ENCODE measurements at places on chromosomes 4 and X. TPM values are rescaled to one million over a fixed set of nuclear protein-coding genes. Genes with fewer than 3 reads are reported as not detected.
A peak's percentile ranks its signal among the peaks of the same experiment; 100 is the strongest.

DNA sequence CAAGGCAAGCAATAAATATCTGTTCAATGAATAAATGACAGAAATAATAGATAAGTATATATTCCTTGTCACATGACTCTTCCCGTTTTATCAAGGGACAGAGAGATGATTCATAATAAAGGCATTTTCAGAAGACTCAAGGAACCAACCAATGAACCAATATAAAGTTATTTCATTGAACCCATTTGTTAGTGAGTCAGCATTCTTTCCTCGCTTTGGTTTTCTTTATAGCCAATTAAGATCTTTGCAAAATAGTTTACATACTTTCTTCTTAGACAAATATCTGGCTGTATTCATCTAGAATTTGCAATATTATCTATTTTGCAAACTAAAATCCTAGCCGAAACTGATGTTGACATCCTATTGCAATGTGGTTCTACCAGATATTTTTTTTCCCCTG, 269.4 kb downstream of the IL15 start:
- DNase-seq = no peak
- H3K36me3 ChIP-seq = no peaks in the 10 kb centered on the region
- H3K27ac ChIP-seq = no peak overlapping the region
- H3K4me3 ChIP-seq = no peak overlapping the region
- no peaks in the 10 kb centered on the region for H3K4me1 ChIP-seq
- H3K27me3 ChIP-seq = no peaks in the 10 kb centered on the region

DNA sequence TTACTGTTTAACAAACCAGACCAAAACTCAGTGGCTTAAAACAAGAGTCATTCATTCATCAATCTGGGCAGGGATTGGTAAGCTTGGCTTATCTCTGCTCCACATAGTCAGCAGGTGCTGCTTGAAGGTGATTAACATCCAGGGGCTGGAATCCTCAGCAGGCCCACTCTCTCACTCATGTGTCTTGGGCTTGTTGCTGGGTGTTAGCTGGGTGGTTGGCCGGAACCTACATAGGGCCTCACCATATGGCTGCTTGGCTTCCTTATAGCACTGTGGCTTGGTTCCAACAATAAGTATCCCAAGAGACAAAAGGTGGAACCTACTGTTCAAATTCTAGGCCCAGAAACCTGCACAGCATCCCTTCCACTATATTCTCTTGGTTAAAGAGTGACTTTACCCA, 125.0 kb downstream of the RASGEF1B start:
- no peak overlapping the region for H3K27ac ChIP-seq
- H3K27me3 ChIP-seq = no peaks in the 10 kb centered on the region
- no peak for DNase-seq
- no peaks in the 10 kb centered on the region for H3K36me3 ChIP-seq

The ADGRG4 gene
- under 0.01 TPM for total RNA-seq

GRCh38 chr4:150781191-150781590, 199.2 kb downstream of the MAB21L2 start:
- no peaks in the 10 kb centered on the region for H3K27me3 ChIP-seq
- DNase-seq = no peak
- no peaks in the 10 kb centered on the region for H3K4me1 ChIP-seq
- no peak overlapping the region for H3K27ac ChIP-seq
- H3K36me3 ChIP-seq = no peaks in the 10 kb centered on the region
- H3K4me3 ChIP-seq = no peak overlapping the region

The CRMP1 gene
- total RNA-seq = 1.3 TPM

The APLN gene
- 0.16 TPM for total RNA-seq

DNA sequence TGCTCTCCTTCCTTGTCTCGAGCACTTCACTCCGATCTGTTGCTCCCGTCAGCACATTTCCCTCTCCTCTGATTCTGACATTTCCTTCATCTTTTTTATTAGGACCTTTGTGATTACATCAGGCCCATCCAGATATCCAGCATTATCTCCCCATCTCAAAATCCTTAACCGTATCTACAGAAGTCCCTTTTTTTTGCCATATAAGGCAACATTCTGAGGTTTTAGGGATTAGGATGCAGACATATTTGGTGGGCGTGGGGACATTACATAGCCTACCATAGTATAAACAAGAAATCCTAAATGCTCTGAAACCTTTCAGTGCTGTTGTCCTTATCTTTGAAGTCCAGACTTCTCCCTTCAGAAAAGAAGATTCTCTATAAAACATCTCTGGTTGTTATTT, 505.0 kb upstream of the PITX2 start:
- H3K27ac ChIP-seq = no peak overlapping the region
- H3K4me1 ChIP-seq = no peaks in the 10 kb centered on the region
- no peaks in the 10 kb centered on the region for H3K27me3 ChIP-seq
- no peaks in the 10 kb centered on the region for H3K36me3 ChIP-seq

The ATOH1 gene
- not detected for total RNA-seq

The GPR82 gene
- 0.33 TPM for total RNA-seq

DNA sequence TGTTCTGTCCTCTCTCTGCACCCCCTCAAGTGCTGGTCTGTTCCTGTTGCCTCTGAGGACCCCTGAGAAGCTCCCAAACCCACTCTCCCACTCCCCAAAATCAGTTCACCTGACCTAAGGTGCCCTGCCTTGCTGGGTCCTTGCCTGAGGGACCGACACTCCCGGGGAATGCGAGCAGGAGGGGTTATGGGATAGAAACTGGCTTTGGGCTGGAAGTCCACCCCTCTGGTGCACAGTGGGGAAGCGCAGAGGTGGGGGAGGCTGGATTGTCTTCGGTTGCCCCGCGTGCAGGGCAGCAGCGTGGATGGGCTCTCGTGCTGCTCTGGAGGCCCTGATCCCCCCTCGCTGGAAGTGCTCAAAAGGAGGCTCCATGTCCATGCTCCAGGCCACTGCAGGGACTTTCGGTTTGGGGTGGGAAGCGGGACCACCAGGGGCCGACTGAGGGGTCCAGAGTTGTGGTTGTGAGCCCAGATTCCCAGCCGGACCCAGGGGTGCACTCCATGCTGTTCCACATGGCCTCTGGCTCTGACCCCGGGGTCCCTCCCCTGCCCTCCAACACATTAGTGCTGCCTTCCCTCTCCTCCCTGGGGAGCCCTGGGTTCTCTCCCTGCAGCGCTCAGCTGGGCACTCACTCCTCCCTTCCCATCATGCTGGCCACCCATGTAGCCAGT, 7.6 kb downstream of the SORCS2 start:
- no peak overlapping the region for H3K27ac ChIP-seq
- H3K4me1 ChIP-seq = no peaks in the 10 kb centered on the region
- no peak overlapping the region for H3K4me3 ChIP-seq
- H3K27me3 ChIP-seq = peaks cover 19% of the 10 kb centered on the region
- no peaks in the 10 kb centered on the region for H3K36me3 ChIP-seq
- DNase-seq = peak; percentile 46

The SRD5A3 gene
- 13.9 TPM for total RNA-seq

The TMEM154 gene
- total RNA-seq = 1.3 TPM

DNA sequence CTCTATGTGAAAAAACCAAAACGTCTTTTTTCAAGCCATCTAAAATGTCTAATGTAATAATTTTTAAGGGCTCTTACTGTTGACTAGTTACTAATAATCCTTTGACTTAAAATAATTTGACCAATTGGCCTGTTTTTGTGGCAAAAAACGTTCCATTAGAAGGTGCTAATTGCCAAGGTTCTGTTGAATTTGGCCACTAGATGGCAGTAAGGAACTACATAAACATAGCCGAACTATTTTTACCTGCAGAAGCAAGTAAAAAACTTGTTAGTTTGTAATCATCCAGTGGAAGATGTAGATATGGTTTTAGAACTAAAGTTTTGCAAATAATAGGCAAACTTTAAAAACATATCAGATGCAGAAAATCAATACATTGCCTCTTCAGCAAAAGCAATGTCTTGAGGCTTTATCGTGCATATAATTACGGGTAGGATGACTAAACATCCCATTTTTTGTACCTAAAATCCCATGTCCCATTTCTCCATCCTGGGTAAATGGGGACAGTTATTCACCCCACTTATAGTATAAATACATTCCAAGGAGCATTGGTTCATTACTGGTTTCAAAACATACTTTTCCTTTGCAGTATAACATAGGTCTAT, 57.6 kb downstream of the PROM1 start:
- H3K4me1 ChIP-seq = no peaks in the 10 kb centered on the region
- H3K27me3 ChIP-seq = no peaks in the 10 kb centered on the region
- no peak overlapping the region for H3K4me3 ChIP-seq
- no peak for DNase-seq
- no peaks in the 10 kb centered on the region for H3K36me3 ChIP-seq

GRCh38 chrX:48806081-48806480, 4.2 kb downstream of the HDAC6 start:
- no peak overlapping the region for H3K4me3 ChIP-seq
- no peak overlapping the region for H3K27ac ChIP-seq
- no peaks in the 10 kb centered on the region for H3K27me3 ChIP-seq
- DNase-seq = no peak

The RBBP7 gene
- 86.4 TPM for total RNA-seq

DNA sequence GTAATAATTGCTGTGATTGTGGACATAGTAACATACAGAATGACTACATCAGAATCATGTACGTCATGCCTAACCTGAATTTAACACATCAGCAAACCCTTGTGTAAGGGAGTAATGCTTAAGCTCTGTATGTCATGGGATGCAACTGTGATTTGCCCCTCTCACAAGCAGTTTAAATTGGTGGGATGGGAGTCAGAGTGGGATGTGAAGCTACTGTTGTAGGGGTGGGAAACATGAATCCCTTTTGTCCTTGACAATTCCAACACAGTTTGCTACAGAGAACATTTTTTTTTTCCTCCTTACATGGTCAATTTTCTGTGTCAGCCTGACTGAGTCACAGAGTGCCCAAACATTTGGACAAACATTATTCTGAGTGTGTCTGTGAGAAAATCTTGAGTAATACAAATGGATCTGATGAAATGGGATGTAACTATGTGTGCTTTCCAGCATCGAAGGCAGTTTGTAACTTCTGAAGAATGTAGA, 392.8 kb downstream of the GPM6A start:
- no peaks in the 10 kb centered on the region for H3K36me3 ChIP-seq
- DNase-seq = no peak
- H3K27ac ChIP-seq = no peak overlapping the region
- no peak overlapping the region for H3K4me3 ChIP-seq

DNA sequence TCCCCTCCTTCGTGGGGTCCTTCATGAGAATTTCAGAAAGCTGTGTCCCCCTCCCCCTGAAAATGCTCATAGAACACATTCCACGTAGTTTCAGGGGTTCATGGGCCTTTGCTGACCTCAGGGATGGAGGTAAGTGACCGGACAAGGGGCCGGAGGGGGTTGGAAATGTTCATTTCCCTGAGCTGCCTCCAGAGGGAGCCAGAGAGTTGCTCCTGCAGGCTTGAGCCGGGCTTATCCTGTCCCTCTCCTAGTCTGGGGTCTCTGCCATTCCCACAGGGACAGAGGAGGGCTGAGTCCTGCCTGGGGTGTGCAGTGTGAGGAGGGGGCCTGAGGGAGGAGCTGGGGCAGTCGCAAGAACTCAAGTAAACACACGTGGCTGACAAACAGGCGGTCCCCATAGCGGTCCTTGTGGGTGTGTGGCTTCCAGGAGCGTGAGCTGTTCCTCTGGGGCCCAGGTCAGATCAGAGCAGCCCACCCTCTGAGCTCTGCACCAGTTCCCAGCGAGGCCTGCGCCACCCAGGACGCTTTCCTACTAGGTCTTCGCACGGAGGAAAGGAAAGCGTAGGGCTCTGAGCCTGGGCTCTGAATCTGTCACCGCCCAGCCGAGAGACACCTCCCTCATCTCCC, 62.5 kb downstream of the WFS1 start:
- no peaks in the 10 kb centered on the region for H3K36me3 ChIP-seq
- no peak overlapping the region for H3K27ac ChIP-seq
- peaks cover 29% of the 10 kb centered on the region for H3K27me3 ChIP-seq
- no peak for DNase-seq
- H3K4me1 ChIP-seq = no peaks in the 10 kb centered on the region
- no peak overlapping the region for H3K4me3 ChIP-seq

- H3K4me1 ChIP-seq = no peaks in the 10 kb centered on the region
- no peak overlapping the region for H3K27ac ChIP-seq
- no peaks in the 10 kb centered on the region for H3K36me3 ChIP-seq
- H3K27me3 ChIP-seq = no peaks in the 10 kb centered on the region
- H3K4me3 ChIP-seq = no peak overlapping the region
- DNase-seq = no peak
These were observed 620.9 kb downstream of the TLL1 start for GRCh38 chr4:166493924-166494345.

The HGFAC gene
- total RNA-seq = 0.59 TPM

The KLHL13 gene
- 1.6 TPM for total RNA-seq

DNA sequence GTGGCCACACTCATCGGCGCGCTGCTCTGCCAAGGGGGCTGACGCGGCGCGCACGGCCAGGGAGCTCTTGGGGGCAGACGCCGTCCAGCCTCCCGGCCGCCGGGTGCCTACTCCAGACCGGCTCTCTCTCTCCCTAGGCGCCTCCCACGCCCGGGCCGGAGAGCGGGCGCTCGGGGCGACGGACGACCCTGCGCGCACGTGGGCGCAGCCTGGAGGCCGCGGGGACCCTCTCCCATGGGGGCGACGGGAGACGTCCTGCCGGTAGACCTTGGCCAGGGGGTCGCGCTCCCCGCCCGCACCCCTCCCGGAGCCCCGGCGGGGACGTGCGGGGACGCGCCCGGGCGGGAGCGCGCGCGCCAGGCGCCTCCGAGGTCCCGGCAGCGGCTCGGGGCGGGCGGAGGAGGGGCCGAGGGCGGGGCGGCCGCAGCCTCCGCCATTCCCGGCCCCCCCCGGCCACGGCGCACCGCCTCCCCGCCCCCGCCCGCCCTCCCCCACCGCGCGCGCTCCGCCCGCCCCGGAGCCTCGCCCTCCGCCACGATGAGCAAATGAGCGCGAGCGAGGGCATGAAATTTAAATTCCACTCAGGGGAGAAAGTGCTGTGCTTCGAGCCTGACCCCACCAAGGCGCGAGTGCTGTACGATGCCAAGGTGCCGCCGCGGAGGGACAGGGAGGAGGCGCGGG, at the start of gene MSL3:
Gene MSL3, plus strand, starts transcription at position 519 of the 681 bp plus-strand sequence. Its CDS starts 27 bp downstream, at position 546.
- no peaks in the 10 kb centered on the region for H3K36me3 ChIP-seq
- peak within 1 kb of the TSS; percentile 87 for H3K27ac ChIP-seq
- no peaks in the 10 kb centered on the region for H3K4me1 ChIP-seq
- peak within 1 kb of the TSS; percentile 84 for H3K4me3 ChIP-seq
- peaks cover 6% of the 10 kb centered on the region for H3K27me3 ChIP-seq
- DNase-seq = peak; percentile 52

- no peaks in the 10 kb centered on the region for H3K4me1 ChIP-seq
- no peak overlapping the region for H3K27ac ChIP-seq
- no peaks in the 10 kb centered on the region for H3K27me3 ChIP-seq
These were observed 10.9 kb upstream of the PGM2 start for GRCh38 chr4:37815591-37815990.

- no peaks in the 10 kb centered on the region for H3K27me3 ChIP-seq
- no peak overlapping the region for H3K4me3 ChIP-seq
- H3K36me3 ChIP-seq = no peaks in the 10 kb centered on the region
These were observed 547.4 kb downstream of the SPRY1 start for GRCh38 chr4:123943976-123944375.

The RHOXF2 gene
- total RNA-seq = not detected

The BST1 gene
- 6.4 TPM for total RNA-seq

Measured in breast epithelium (tissue), 4 donors.